HFFc6 (cell line): ENCODE measurements at places on chromosomes 12 and 14. TPM values are rescaled to one million over a fixed set of nuclear protein-coding genes. Genes with fewer than 3 reads are reported as not detected.
A peak's percentile ranks its signal among the peaks of the same experiment; 100 is the strongest.

ASCL1 gene
- total RNA-seq: not detected in 2 replicates

FAM181A gene
- total RNA-seq: not detected in 3 replicates

TAS2R7 gene
- not detected in 3 replicates for total RNA-seq

DNA sequence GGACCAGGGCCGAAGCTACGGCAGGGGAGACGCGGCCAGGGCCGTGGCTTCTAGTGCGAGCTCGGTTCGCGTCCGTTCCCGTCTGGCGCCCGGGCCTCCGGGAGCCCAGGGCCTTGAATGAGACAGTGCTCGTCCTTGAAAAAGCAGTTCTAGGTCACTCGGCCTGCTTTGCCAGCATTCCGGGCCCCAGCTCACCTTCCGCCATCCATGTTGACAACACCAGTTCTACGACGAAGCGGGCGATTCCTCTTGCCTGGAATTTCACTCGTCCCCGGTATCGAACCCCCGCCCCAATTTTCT is 4.5 kb downstream of the OR10AD1 start:
- DNase-seq: no peak

GRCh38 chr14:21833836-21834235 is 160.2 kb upstream of the OR4E1 start:
- DNase-seq: no peak

CLMN gene
- not detected in 3 replicates for total RNA-seq

RD3L gene
- total RNA-seq: not detected in 2 replicates

AMN gene
- total RNA-seq: not detected in 3 replicates

DNA sequence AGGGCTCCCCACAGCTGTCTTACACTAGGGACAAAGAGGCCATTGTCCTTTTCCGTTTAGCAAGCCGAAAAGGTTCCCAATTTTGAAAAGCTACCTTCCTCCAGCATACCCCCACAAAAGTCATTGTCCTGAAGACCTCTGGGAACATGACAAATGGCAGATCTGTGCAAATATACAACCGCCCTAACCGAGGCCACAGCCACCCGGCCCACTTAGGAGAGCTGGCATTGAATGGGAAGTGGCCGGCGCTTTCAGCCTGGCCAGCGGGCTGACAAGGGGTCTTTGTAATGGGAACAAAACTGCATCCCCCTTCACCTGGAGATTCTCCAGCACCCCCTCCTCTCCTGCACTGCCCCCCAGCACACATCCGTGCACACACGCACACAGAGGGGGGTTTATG is 48.1 kb upstream of the VASH1 start:
- no peak for DNase-seq

GRCh38 chr14:97687944-97688630 is 890.9 kb downstream of the VRK1 start:
- no peak for DNase-seq

- no peak for DNase-seq
These were observed 129.5 kb upstream of the MDM1 start for GRCh38 chr12:68461645-68462044.

DNA sequence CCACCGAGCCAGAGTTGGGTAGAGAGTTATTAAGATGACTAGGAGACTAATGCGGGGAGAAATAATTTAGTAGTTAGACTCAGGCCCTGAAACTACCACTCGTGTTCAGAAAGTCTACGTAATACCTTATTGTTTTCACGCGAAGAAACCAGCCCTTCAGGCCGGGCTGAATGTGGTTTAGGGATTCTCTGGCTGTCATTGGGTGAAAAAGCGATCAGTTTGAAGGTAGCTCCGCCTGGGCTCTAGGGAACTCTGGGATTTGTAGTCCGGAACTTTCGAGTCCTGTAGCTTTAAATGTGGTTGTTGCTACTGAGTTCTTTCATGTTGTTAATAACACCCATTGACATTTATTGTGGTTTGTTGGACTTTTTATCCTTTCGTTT is 549 bp upstream of the WDR89 start:
- DNase-seq: peak; percentile 93

- no peak for DNase-seq
These were observed 218.3 kb upstream of the CRY1 start for GRCh38 chr12:107311682-107312081.

- DNase-seq: no peak
These were observed 38.3 kb downstream of the TTC7B start for GRCh38 chr14:90777830-90778485.

GRCh38 chr12:95989504-95990123 is 6.5 kb downstream of the HAL start:
- no peak for DNase-seq

- no peak for DNase-seq
These were observed 34.8 kb downstream of the STX2 start for GRCh38 chr12:130804216-130804615.

DNA sequence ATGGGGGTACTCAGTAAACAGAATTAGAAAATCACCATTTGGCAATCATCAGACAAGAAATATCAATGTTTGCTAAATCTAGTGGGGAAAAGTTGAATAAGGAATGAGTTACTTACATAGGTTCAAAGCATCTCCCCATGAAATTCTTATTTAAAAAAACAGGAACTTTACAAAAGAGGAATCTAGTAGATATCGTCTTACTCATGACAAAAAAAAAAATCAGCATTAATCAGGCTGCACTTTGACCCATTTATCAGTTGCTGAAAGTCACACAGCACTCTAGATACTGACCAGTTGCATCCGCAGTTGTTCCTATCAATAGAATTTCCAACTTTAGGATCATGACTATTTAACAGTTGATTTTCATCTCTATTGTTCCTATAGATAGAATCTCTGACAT is 5.8 kb upstream of the DICER1 start:
- no peak for DNase-seq

RNFT2 gene
- 6.3 to 11.9 TPM (median 7.1 TPM) in 3 replicates for total RNA-seq

DNA sequence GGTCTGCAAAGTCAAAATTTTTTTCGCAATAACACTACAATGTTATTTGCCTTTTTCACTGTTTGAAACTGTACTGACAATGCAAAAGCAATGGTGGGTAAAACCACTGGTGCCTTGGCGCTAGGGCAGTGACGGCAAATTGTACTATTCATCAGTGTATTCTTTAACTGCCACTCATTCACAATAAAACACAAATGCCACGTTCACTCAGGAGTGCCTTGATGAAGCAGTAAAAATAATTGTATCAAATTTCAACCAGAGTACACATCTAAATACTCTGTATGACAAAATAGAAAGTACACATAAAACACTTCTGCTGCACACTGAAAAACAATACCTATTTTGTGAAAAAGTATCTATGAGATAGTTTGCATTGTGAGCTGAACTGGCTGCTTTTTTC is 17.8 kb downstream of the DCAF5 start:
- no peak for DNase-seq

GRCh38 chr12:47767216-47767724 is 5.8 kb upstream of the SLC48A1 start:
- no peak for DNase-seq

AJUBA gene
- 66.0 to 73.1 TPM (median 68.0 TPM) in 3 replicates for total RNA-seq

ITGB7 gene
- total RNA-seq: 0.29 to 0.82 TPM (median 0.61 TPM) in 3 replicates
